Activated CD4-positive, alpha-beta T cell treated with anti-CD3 and anti-CD28 coated beads for 1 hour (primary cell): ENCODE measurements at places on chromosomes 4 and X.

DNA sequence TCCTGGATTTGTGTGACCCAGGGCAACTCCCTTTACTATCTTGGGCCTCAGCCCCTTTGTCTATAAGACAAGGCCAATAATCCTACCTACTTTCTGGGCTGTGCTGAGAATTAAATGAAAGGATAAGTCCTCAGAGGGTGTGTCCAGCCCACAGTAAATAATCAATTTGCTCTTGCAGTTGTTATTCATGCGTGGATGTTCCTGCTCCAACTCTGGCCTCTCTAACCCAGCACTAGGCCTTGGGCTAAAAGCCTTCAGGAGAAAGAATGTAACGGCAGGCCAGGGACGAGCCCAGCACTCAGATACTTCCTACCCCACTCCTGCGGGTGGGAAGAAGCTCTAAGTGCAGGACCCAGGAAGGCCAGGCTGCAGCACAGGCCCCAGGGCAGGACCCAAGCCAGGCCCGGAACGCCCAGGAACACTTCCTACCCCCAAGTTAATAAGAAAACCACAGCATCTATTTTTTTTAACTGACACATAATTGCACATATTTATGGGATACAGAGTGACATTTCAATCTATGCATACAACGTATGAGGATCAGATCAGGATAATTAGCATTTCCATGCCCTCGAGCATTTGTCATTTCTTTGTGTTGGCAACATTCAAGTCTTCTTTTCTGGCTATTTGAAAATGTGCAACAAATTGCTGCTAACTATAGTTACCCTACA is 179.6 kb upstream of the RBPJ start:
- no peak for DNase-seq

DNA sequence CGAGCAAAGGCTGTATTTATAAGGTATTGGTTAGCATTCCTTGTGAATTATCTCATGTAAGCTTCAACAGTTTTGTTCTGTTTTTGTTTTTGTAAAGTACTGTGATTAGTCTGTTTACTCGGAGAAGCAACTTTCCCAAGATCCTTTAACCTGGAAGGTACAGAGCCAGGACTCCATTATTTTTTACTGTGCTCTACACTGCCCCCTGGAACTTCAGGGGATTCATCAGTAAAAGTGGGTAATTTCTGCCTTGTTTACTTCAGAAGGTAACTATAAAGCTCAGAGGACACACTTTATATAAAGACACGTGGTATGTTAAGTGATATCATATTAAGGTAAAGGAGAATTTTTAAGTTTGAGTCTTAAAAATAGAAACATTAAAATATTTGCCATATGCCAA is 124.9 kb downstream of the IQCM start:
- DNase-seq, result no peak

GRCh38 chrX:45986971-45987370 is 558.2 kb downstream of the ZNF674 start:
- no peak for DNase-seq

- no peak for DNase-seq
These were observed 48.1 kb upstream of the PLK4 start for GRCh38 chr4:127832585-127832984.

- no peak for DNase-seq
These were observed 230.0 kb downstream of the CCSER1 start for GRCh38 chr4:90357117-90357710.

DNA sequence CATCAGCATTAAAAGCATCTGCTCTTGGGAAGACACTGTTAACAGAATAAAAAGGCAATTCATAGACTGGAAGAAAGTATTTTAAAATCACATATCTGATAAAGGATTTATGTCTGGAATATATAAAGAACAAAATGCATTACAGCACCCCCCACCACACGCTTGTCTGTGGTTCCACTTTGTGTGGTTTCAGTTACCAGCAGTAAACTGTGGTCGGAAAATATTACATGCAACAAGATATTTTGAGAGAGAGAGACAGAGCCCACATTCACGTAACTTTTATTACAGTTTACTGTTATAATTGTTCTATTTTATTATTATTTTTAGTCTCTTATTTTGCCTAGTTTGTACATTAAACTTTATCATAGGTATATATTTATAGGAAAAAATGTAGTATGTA is 21.2 kb upstream of the PDE6B start:
- DNase-seq, result no peak

DNA sequence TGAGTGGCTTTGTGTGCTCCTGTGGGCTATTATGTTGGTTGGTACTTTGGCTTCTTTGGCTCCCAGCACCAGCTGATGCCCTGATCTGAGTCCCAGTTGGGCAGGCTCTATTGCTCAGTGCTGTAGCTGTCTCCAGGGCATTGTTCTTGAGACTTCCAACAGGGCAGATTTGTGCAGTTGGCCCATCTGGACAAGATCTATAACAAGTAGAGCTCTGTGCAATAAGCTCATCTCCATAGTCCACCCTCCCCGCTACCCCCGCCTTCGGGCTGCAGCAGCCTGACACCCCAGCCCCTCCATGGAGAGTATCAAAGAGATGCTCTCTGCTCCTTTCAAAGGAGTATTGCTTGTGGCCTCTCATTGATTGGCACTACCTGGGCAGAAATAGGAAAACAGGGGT is 5.8 kb upstream of the TMEM31 start:
- no peak for DNase-seq

DNA sequence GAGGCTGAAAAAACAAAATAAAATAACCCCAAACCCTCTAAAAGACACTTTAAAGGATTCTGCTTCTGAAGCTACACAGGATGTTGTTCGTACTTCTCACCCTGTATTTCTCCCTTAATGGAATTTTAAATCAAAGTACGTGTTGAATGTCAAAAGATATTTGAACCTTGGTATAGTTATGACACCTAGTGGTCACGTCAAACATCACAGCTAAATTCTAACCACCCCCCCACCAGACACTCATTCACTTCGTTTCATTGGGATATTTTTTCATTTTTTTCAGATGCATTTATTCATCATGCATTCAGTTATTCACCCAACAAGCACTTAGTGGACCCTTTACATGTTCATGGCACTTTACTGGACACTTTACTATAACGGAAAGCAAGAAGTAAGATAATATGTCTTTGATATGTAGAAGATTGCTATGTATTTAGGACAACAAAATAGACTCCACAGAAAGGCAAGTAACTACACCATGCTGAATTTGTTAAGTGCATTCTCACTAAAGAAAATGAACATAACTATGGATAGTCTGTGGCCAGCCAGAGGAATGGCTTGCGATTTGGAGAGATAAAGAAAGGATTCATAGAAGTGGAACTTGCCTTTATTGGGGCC is 62.5 kb upstream of the GPR174 start:
- DNase-seq, result no peak

GRCh38 chr4:174210952-174211490 is 72.4 kb downstream of the FBXO8 start:
- DNase-seq, result no peak

GRCh38 chrX:46770000-46770816 is 11.3 kb upstream of the SLC9A7 start:
- no peak for DNase-seq

DNA sequence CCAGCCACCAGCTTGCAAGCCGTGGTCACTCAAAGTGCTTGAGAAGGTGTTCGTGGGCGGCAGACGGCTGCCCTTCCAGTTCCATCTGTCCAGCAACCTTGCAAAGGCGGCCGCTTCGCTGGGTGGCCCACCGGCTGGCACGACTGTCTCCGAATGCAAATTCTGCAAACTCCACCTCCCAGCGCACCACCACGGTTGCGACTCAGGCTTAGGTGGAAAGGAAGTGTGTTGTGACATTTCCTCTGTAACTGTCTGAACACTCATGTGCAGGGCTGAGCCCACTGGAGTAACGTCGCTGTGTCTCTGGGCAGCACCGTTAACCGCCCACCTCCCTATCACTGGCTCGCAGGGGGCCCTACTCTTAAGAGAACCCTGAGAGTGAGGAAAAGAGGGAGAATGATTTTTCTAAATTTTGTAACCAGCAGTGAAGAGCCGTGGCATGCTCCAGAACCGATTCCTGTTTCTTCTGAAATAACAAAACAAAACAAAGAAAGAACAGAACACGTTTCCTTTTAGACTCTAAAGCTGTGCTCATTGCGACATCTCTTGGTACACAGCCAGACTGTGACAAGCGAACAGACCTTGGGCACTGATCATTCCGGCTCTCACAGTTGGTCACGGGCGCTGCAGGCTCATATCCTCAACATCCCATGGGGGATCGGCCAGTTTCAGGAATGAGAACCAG is at the start of gene P2RY8:
TSS of gene P2RY8 (minus strand) at position 155 of the 685 bp plus-strand sequence. CDS start 70,627 bp downstream, outside the sequence.
- DNase-seq, result peak; percentile 60

- no peak for DNase-seq
These were observed 205.9 kb downstream of the TLL1 start for GRCh38 chr4:166078955-166079354.

DNA sequence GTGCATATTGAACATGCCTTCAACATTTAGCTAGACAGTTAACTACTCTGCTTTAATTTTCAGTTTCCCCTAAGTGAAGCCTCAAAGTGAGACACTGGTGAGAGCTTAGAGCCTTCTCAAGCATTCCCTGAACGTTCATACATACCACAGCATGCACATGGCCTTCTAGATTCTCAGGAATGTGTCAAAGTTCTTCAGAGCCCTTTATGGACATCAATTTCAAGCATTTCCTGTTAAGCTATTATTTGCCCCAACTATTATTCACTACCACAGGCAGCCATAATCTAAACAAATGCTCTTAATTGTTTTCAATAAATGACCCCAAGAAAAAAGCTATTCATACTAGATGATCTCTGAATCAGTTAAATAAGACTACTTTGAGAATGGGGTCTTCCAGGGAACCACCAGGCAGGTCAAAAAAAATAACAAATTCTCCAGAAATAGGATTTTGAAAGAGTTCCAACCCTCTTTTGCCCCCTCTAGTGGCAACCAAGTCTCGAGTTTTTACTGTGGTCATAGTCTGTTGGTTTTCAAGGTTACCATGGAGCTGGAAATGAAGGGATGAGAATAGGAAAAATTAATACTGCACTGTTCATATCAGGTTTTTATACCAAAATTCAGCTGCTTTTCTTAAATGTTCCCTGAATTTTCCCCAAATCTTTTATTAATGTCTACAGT is 235.4 kb downstream of the RAB28 start:
- DNase-seq, result no peak

- no peak for DNase-seq
These were observed 82.4 kb downstream of the MTNR1A start for GRCh38 chr4:186472948-186473347.

DNA sequence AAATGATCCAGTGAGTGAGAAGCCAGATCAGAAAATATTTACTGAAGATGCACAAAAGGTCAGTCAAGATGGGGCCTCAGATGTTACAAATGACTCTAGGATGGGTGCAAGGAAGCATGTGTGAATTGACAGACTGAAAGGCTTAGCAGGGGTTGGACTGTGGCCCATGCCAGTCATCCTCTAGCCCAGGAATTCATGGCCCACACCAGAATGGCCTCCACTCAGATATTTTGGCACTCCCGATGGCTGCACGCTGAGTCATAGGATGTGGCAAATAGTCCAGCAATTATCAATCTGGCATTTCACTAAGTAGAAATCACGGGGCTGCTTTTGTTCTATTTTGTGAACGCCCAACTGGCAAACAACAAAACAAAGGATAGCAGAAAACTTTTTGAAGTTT is 406.5 kb downstream of the IQCM start:
- no peak for DNase-seq

- no peak for DNase-seq
These were observed 122.6 kb upstream of the PLAC1 start for GRCh38 chrX:134780908-134781307.

GRCh38 chr4:44016570-44017421 is 431.8 kb downstream of the KCTD8 start:
- no peak for DNase-seq

DNA sequence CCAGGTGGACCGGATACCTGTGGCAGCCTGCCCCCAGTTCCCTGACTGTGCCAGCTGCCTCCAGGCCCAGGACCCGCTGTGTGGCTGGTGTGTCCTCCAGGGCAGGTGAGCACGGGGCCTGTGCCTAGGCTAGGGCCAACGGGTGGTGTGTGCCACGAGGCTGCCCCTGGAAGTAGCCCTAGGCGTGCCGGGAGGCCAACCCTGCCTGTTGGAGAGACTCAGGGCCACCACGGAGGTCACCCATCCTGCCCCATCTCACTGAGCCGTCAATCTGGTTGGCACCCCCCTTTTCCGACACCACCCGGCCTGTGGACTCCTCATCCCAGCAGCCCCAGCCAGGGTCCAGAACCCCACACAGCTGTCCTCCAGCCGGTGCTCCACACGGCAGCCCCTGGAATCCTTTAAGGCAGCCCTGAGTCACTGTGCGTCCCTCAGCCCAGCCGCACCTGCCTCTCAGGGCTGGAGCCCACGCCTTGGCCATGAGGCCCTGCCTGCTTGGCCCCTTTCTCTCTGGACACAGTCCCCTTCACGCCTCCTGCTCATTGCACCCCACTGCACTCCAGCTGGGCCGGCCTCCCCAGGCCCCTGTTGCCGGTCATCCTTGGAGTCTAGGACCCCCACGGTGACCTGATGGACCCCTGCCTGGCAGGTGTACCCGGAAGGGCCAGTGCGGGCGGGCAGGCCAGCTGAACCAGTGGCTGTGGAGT is 5.3 kb downstream of the PLXNB3 start:
- DNase-seq, result no peak

GRCh38 chr4:6019316-6020263 is 1.4 kb upstream of the C4orf50 start:
- no peak for DNase-seq

DNA sequence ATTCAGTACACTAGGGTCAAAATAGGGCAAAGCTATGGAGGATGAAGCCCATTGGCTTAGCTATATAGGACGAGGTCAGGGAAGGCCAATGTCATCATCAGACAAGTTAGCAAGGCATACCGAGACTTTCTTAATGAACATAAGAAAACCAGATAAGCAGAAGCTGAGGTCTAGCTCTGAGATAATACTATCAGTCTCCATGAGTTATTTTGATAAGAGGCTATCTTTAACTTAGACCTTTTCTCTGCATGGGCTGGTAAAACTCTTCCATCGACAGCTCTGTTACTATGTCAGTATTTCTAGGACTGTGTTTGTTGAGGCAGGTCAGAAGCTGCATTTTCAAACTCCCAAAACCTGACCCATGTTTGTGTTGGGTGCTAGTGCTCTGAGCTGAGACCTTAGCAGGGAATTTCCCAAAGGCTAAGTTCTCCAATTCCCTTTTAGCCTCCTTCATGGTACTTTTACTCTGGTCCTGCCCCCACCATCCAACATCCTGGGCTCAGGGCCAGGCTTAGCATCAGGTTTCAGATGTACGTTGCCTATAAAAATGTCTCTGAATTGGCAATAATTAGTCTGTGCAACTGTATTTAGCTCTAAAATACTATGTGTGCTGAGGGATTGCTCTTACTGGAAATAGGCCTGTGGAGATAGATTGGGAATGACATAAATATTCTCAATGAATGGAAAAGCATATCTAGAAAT is 29.3 kb upstream of the LRAT start:
- DNase-seq, result no peak

DNA sequence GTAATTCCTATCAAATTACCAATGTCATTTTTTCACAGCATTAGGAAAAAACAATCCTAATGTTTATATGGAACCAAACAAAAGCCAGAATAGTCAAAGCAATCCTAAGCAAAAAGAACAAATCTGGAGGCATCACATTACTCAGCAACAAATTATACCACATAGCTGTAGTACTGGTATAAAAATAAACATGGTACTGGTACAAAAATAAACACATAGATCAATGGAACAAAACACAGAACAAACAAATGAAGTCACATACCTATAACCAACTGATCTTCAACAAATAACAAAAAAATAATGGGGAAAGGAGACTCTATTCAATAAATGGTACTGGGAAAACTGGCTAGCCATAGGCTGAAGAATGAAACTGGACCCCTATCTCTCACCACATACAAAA is 37.4 kb downstream of the PPA2 start:
- DNase-seq, result no peak

- no peak for DNase-seq
These were observed 122.0 kb downstream of the CT47B1 start for GRCh38 chrX:120753413-120754251.

- DNase-seq, result no peak
These were observed 1.0 kb upstream of the SNCA start for GRCh38 chr4:89837993-89838390.
